Small intestine (tissue), 16 donors: ENCODE measurements at places on chromosomes 11 and 22. TPM values are rescaled to one million over a fixed set of nuclear protein-coding genes. Genes with fewer than 3 reads are reported as not detected.

Gene CRACR2B
- polyA plus RNA-seq = 83.0 TPM

Gene NLRP6
- 81.5 TPM for polyA plus RNA-seq

Gene CRYBB2
- 2.7 TPM for polyA plus RNA-seq

Gene MFRP
- not detected for polyA plus RNA-seq

Gene KDM4E
- polyA plus RNA-seq = not detected

Gene MRGPRX4
- polyA plus RNA-seq = not detected

Gene TRIM49
- not detected for polyA plus RNA-seq

Gene OR5B3
- not detected for polyA plus RNA-seq

Gene PLAAT4
- 10.8 TPM for polyA plus RNA-seq

Gene SCN3B
- polyA plus RNA-seq = 2.6 TPM

Gene CFAP300
- polyA plus RNA-seq = 1.3 TPM

Gene MS4A5
- polyA plus RNA-seq = not detected

- peaks cover 17% of the 10 kb centered on the region for H3K4me1 ChIP-seq
- no peaks in the 10 kb centered on the region for H3K36me3 ChIP-seq
- DNase-seq = no peak
- H3K4me3 ChIP-seq = no peak overlapping the region
- no peaks in the 10 kb centered on the region for H3K27me3 ChIP-seq
These were observed 3.0 kb downstream of the UCP3 start for GRCh38 chr11:74005721-74006517.

GRCh38 chr11:1793081-1793480 lies 29.4 kb upstream of the CTSD start:
- H3K4me3 ChIP-seq = no peak overlapping the region
- DNase-seq = no peak
- H3K27me3 ChIP-seq = no peaks in the 10 kb centered on the region
- no peaks in the 10 kb centered on the region for H3K4me1 ChIP-seq

- H3K27ac ChIP-seq = no peak overlapping the region
- H3K36me3 ChIP-seq = no peaks in the 10 kb centered on the region
- no peak overlapping the region for H3K4me3 ChIP-seq
- H3K27me3 ChIP-seq = no peaks in the 10 kb centered on the region
These were observed 188.9 kb upstream of the SESN3 start for GRCh38 chr11:95419915-95420314.

DNA sequence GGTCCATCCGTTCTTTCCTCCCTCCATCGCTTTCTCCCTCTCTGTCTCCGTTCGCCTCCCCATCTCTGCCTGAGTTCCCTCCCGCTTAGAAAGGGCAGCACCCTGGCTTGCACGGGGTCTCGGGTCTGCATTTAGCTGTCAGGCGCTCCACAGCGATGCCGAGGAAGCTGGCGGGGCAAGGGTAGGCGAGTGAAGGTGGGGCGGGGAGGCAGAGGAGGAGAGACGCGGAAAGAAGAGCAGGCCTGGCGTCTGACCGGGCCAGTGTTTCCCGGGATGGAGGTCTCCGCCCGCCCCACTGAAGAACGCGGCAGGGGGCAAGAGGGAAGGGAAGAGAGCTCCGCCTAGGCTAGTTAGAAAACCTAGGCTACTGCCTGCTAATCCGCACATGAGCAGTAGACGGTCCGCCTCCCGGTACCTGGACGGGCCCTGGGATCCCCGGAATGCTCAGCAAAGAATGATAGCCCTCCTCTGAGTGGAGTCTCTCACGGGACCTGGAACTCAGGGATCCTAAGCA lies 3922.5 kb upstream of the OR11H1 start:
- H3K4me3 ChIP-seq = no peak overlapping the region
- H3K27ac ChIP-seq = no peak overlapping the region
- H3K27me3 ChIP-seq = no peaks in the 10 kb centered on the region
- DNase-seq = no peak

DNA sequence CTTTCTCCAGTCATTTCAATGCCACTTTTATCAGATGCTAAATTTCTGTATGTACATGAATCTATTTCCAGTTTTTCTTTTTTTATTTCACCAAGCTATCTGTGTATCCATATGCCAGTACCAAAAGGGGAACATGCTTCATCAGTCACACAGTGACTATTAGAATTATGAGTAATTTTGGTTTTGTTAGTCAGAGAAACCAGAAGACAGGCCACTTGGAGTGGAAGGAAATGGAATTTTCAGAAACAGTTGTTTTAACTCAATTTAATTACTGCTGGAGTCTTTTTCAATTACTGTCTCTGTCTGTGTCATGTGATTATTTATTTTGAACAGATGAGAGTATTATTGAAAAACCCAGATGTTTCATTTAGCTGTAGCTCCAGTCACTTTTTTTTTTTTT lies 84.6 kb upstream of the ANO3 start:
- no peaks in the 10 kb centered on the region for H3K27me3 ChIP-seq
- DNase-seq = no peak
- H3K4me3 ChIP-seq = no peak overlapping the region
- no peak overlapping the region for H3K27ac ChIP-seq
- no peaks in the 10 kb centered on the region for H3K36me3 ChIP-seq

GRCh38 chr11:66321606-66322005 lies 4.8 kb upstream of the CD248 start:
- no peak overlapping the region for H3K4me3 ChIP-seq
- DNase-seq = no peak
- H3K27ac ChIP-seq = no peak overlapping the region
- H3K36me3 ChIP-seq = no peaks in the 10 kb centered on the region
- no peaks in the 10 kb centered on the region for H3K27me3 ChIP-seq

GRCh38 chr11:64590763-64591221 lies at the start of gene SLC22A12:
Gene SLC22A12, plus strand, starts transcription at chr11:64591220. Its CDS starts 337 bp downstream, at chr11:64591557.
- no peak within 1 kb of the TSS for H3K27ac ChIP-seq
- peaks cover 4% of the 10 kb centered on the region for H3K27me3 ChIP-seq
- no peaks in the 10 kb centered on the region for H3K4me1 ChIP-seq
- H3K36me3 ChIP-seq = no peaks in the 10 kb centered on the region
- H3K4me3 ChIP-seq = no peak within 1 kb of the TSS

GRCh38 chr11:128766591-128767081 lies 72.8 kb downstream of the FLI1 start:
- no peaks in the 10 kb centered on the region for H3K27me3 ChIP-seq
- H3K4me1 ChIP-seq = no peaks in the 10 kb centered on the region
- no peaks in the 10 kb centered on the region for H3K36me3 ChIP-seq

GRCh38 chr11:33624083-33624482 lies 76.5 kb downstream of the C11orf91 start:
- no peak for DNase-seq
- H3K4me1 ChIP-seq = no peaks in the 10 kb centered on the region
- no peaks in the 10 kb centered on the region for H3K27me3 ChIP-seq
- no peak overlapping the region for H3K27ac ChIP-seq

GRCh38 chr22:24466716-24467328 lies 28.3 kb upstream of the UPB1 start:
- peaks cover 13% of the 10 kb centered on the region for H3K4me1 ChIP-seq
- no peak overlapping the region for H3K4me3 ChIP-seq
- DNase-seq = no peak
- peak overlapping the region; percentile 61 for H3K27ac ChIP-seq
- no peaks in the 10 kb centered on the region for H3K36me3 ChIP-seq

DNA sequence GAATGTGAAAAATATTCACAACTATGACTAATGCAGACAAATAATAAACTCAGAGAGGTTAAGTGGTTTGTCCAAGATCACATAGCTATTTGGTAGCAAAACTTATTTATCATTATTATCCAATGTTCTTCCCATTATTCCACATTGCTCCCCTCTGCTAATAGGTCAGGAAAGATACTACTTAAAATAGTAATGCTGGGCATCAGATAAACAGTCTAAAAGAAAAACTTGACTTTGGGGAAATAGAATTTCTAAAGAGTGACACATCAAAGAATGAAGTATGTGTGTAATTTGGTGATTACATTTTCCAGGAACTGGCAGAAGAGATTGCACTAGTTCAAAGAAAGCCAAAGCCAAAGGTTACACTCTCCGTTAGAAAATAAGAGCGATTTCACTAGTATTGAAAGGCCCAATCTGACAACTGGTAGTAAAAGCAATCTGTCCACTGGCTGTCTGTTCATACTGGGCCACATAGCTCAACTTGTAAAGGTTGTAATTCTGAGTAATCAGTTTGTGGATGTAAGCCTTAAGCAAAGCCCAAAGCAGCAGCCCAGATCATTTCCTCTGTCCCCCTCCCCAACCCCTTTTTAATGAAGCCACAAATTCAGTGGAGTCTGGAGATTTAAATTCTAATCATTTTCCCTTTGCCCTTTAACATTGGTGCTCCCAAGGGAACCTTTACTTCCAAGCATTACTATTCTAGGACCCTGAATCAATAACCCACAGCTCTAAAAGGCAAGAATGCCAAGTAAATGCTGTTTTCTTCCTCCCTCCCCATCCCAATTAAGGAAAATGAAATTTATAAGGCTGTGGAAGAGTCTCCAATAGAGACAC lies 283.5 kb downstream of the TTC28 start:
- no peaks in the 10 kb centered on the region for H3K4me1 ChIP-seq
- no peak overlapping the region for H3K4me3 ChIP-seq
- no peaks in the 10 kb centered on the region for H3K36me3 ChIP-seq
- DNase-seq = peak; percentile 40
- H3K27me3 ChIP-seq = no peaks in the 10 kb centered on the region

- H3K36me3 ChIP-seq = no peaks in the 10 kb centered on the region
- no peaks in the 10 kb centered on the region for H3K4me1 ChIP-seq
- DNase-seq = no peak
These were observed 324.6 kb upstream of the PDGFD start for GRCh38 chr11:104488561-104488960.

DNA sequence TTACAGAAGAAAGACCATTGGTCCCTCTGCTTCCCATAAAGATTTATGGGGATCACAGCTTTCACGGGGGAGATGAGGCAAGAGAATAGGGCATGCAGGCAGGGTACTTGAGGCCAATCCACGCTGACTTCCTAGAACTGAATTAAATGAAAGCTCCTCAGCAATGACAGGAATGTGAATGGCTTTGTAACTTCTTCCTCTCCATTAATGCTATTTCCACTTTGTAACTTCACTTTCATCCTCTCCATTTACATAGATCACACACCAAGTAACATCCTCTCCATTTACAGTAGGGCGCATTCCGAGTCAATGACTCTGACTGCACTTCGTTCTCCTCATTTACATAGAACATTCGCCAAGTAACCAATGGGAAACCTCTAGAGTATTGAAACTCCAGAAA lies 89.8 kb downstream of the PIWIL4 start:
- no peak overlapping the region for H3K4me3 ChIP-seq
- no peak for DNase-seq
- no peaks in the 10 kb centered on the region for H3K27me3 ChIP-seq
- H3K36me3 ChIP-seq = no peaks in the 10 kb centered on the region

- H3K36me3 ChIP-seq = no peaks in the 10 kb centered on the region
- no peak for DNase-seq
- no peaks in the 10 kb centered on the region for H3K4me1 ChIP-seq
- H3K4me3 ChIP-seq = peak overlapping the region; percentile 62
- H3K27me3 ChIP-seq = no peaks in the 10 kb centered on the region
- H3K27ac ChIP-seq = peak overlapping the region; percentile 96
These were observed 700 bp upstream of the STX3 start for GRCh38 chr11:59754494-59754858.

GRCh38 chr11:9141186-9141585 lies 49.8 kb upstream of the SCUBE2 start:
- no peak overlapping the region for H3K4me3 ChIP-seq
- H3K4me1 ChIP-seq = no peaks in the 10 kb centered on the region
- H3K27me3 ChIP-seq = no peaks in the 10 kb centered on the region
- H3K27ac ChIP-seq = no peak overlapping the region
- no peak for DNase-seq

DNA sequence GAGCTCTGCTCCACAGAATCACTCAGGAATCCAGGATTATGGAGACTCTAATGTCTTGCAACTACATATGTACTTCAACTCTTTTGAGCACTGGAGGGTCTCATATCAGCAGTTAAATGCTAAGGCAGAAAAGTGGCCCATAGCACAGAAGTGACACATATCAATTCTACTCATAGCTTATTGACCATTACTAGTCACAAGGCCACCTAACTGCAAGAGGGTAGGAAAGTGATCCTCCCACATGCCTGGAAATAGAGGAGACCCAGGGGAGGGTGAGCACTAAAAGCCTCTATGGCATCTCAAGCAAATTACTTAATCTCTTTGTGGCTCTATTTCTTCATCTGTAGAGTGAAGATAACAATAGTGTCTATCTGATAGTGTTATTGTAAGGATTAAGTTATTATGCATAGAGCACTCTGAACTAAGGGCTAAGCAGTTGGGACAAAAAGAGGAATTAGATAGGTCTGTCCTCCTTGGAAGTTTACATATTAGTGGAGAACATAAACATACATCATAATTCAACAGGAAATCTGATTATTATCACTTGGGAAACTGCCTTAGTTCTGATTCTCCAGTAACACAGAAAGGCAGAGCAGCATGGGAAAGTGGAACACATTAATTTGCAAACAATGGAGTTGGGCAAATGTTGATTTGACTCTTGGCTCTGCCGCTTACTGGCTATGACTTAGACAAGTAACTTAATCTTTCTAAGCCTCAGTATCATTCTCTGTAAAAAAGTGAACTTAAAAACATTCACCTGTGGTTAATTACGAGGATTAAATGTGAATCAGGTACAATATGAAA lies 25.1 kb upstream of the USP47 start:
- H3K27me3 ChIP-seq = no peaks in the 10 kb centered on the region
- H3K4me3 ChIP-seq = no peak overlapping the region
- DNase-seq = no peak
